ENCODE measurements at places on chromosomes 4 and X.

DNA sequence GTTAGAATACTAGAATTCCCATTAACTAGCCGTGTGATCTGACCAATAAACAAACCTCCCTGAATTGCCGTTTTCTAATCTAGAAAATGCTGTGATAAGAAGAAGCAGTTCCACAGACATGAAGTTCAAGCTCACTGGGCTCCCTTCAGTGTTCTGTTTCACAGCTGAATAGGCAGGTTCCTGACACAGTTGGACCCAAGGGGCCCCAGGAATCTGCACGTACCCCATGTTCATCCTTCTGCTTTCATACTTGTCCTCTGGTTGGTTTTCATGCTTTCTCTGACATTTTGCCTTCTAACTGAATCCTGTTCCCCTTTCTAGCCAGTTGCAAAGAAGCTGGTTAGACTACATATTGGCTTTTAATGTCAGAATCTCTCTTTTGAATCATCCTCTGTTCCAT is 374.1 kb upstream of the MAD2L1 start:
- no peak for DNase-seq

- no peak for DNase-seq
Measured at GRCh38 chrX:71650333-71650969, 16.9 kb upstream of the LOC101059915 start.

DNA sequence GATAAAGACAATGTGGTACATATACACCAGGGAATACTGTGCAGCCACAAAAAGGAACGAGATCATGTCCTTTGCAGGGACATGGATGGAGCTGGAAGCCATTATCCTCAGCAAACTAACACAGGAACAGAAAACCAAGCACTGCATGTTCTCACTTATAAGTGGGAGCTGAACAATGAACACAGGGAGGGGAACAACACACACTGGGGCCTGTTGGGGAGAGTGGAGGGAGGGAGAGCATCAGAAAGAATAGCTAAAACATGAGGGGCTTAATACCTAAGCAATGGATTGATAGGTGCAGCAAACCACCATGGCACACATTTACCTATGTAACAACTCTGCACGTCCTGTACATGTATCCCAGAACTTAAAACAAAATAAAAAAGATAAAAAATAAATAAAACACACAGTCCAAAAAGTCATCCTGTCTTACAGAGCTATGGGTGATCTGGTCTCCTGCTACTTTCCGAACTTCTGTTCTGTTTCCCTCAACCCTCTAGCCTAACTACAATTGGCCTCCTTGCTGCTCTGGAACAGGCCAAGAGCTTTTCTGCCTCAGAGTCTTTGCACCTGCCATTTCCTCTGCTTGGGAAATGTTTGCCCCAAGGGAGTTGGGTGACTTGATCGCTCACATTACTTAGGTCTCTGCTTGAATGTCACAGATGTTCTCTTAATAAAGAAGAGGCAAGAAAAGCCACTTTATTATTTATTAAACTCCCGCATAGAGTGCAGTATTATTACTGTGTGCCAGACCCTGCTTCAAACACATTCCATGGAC is 1.1 kb upstream of the CD38 start:
- DNase-seq = no peak

- no peak for DNase-seq
Measured at GRCh38 chr4:79267671-79268070, 58.2 kb downstream of the NAA11 start.

DNA sequence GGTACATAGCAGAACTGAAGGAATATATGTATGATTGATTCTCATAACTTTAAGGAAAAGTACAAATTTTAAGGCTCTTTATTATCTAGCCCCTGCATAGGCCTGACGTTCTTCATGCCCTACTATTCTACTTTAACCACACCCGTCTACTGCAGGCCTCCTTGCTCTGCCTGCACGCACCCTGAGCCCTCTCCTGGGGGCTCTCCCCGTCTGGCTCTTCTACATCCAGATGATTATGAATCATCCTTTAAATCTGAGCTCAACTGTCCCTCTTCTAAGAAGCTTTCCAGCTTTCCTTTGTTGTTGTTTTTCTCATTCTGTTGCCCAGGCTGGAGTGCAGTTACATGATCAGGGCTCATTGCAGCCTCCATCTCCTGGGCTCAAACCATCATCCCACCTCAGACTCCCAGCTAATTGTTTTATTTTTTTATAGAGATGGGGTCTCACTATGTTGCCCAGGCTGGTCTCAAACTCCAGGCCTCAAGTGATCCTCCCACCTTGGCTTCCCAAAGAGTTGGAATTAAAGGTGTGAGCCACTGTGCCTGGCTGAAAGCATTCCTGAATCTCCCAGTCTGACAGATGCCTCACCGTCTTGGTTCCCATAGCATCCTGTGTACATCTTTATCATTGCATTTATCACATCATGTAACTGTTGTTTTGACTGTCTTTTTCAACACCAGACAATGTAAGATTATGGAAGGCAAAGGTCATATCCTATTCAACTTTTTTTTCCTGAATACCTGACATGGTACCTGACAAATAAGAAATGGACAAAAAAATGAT is 89.2 kb downstream of the WDFY3 start:
- no peak for DNase-seq

GRCh38 chrX:137743414-137743813 is 177.5 kb downstream of the ZIC3 start:
- no peak for DNase-seq

- no peak for DNase-seq
Measured at GRCh38 chrX:2693113-2694002, 2.3 kb downstream of the CD99 start.

DNA sequence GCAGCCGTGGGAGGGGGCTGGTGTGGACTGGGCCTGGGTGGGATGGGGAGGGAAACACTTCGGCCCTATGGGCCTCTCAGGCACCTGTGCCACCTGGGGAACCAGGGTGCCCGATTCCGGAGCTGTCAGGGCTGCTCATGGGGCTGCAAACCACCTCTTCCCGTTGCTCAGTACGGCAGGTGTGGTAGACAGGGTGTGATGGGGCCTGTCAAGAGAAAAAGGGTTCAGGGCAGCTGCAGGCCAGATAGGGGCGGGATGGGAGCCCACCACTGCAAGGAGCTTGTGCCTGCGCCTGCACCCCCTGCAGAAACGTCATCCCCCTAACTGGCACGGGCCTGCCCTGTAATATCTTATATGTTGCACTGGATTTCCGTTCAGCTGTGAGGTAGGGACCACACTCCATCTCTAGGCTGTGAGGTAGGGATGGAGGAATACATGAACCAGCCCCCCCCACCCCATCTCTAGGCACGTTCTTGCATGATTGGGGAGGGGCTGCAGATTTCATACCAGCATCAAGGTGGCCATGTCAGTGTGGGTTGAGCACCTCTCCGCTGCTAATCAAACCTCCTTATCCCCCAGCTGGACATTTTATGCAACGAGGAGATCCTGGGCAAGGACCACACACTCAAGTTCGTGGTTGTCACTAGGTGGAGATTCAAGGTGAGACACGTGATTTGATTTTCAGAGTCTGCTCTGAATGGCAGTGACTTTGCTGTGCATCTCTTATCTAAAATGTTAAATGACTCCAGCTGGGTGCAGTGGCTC is 59.0 kb downstream of the PCGF3 start:
- DNase-seq = no peak

- DNase-seq = no peak
Measured at GRCh38 chr4:3612281-3612680, 80.1 kb upstream of the LRPAP1 start.

DNA sequence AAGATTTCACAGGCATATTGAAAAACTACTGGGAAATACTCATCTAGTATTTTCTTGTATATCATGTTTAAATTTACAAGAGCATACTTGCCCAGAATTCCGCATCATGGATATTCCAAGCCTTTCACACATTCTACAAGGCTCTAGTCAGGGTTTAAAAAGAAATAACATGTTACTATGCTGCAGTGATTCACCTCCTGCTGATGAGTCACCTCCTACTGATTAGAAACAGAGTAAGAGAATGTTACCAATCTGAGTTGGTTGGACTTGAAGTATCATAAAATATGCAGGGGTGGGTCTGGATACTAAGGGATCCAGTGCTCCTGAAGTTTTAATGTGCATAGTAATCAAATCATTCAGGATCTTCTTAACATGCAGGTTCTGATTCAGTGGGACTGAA is 192.0 kb upstream of the ANK2 start:
- no peak for DNase-seq

GRCh38 chrX:17470136-17470535 is 95.1 kb downstream of the NHS start:
- no peak for DNase-seq

GRCh38 chr4:26076000-26076587 is 162.1 kb downstream of the SMIM20 start:
- peak; percentile 61 for DNase-seq

DNA sequence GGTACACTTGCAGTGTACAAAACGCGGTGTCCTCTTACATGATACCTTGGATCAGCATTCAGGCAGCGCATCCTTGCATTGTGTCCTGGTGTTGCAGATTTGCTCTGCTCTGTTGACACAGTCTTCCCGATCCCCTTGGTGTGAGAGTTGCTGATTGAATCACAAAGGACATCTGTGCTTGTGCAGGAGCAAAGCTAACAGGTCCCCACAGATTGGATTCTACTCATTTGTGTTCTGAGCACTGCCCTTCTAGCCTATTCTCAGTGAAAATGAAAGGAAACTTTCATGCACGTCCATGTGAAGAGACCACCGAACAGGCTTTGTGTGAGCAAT is 171.4 kb downstream of the FRMPD4 start:
- DNase-seq = no peak

GRCh38 chr4:152460488-152460887 is 75.4 kb downstream of the FBXW7 start:
- peak; percentile 72 for DNase-seq

DNA sequence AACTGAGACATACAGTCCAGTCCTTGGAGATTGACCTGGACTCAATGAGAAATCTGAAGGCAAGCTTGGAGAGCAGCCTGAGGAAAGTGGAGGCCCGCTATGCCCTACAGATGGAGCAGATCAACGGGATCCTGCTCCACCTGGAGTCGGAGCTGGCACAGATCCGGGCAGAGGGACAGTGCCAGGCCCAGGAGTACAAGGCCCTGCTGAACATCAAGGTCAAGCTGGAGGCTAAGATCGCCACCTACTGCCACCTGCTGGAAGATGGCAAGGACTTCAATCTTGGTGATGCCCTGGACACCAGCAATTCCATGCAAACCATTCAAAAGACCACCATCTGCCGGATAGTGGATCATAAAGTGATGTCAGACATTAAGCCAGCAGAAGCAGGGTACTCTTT is 20.4 kb upstream of the FRMPD3 start:
- peak; percentile 26 for DNase-seq

GRCh38 chr4:3611778-3612177 is 79.6 kb upstream of the LRPAP1 start:
- DNase-seq = no peak

DNA sequence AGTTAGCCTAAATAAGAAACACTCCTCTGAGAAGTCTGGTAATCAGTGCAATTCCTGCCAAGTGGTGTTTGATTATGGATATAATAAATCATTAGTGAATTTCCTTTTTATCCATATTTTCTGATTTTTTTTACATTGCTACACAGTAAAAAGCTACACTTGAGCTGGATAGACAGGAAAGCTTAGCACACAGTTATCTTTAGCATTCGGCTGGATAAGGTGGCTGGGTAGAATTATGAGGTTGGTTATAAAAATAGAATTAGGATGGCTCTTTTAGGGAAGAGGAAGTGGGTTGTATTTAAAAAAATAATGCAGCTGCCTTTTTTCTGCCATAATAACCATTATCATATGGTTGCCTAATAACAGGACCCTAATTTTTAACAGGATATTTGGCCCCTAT is 460.6 kb downstream of the NAF1 start:
- no peak for DNase-seq

- no peak for DNase-seq
Measured at GRCh38 chrX:6678313-6678712, 143.4 kb upstream of the VCX3A start.

GRCh38 chr4:6044276-6044675 is 26.0 kb upstream of the C4orf50 start:
- DNase-seq = peak; percentile 3

DNA sequence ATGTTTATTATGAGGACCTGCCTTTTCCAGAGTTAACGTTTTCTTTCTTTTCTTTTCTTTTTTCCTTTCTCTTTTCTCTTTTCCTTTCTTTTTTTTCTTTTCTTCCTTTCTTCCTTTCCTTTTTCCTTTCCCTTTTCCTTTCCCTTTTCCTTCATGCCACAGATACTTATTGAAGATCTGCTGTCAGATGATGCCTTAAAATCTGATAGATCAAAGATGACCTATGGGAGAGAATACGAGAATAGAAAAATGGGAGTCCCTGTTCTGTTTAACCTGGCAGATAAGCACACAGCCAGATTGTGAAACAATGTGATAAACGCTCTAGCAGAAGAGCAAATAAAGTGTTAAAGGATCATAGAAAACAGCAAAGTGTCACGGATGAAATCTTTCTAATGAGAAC is 38.9 kb downstream of the AFF1 start:
- no peak for DNase-seq

- DNase-seq = no peak
Measured at GRCh38 chrX:68355629-68355920, 77.7 kb downstream of the OPHN1 start.

DNA sequence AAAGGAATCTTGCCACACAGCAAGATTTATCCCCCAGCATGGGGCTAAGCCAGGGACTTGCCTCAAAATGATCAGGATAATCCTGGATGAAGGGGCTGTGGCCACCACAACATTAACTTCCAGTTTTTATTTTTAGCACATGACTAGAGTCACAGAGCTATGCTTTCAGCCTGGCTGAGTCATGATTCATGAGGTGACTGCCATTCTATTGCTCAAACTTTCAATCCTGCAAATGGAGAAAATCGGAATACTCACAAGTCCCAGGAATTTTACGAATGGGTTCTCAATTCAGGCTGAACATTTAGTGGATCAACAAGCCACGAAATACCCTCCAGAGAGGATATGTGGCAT is 70.7 kb upstream of the HPGD start:
- no peak for DNase-seq

DNA sequence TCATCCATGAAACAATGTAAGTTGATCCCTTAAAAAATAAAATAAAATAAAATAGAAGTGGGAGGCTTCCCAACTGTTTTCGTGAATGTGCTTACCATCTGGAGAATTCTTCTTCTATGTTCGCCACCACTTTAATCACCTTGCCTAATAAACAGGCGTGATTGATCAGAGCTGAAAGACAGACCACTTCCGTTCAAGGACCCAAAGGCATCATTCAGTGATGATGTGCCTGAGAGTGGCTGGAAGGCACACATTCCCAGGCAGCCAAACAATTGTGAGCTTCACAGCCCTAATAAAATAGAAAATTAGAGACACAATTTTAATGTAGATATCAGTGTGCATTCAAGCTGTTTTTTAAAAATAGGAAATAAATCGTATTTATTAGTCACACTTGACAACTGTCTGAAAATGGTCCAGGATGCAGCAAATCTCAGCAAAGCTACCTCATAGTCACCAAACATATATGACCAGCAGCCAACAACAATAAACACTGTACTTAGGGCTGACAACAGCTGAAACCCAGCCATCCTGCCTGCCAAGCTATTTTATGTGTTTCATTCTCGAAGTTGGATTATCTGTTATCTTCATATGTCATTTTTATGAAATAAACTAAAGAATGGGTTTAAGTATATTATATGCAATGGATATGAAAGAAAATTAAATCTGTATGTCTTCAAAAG is 163.2 kb upstream of the FAM9B start:
- DNase-seq = no peak

GRCh38 chr4:16608123-16608522 is 290.3 kb downstream of the LDB2 start:
- DNase-seq = no peak

- no peak for DNase-seq
Measured at GRCh38 chr4:73869130-73870055, at the start of gene CXCL1. Gene CXCL1 (plus strand): TSS chr4:73869393. CDS start chr4:73869471, 78 bp downstream.

- DNase-seq = no peak
Measured at GRCh38 chr4:87232216-87232615, 11.8 kb upstream of the KLHL8 start.

- DNase-seq = no peak
Measured at GRCh38 chr4:76726176-76726575, 171.8 kb downstream of the SOWAHB start.
